ENCODE measurements at places on chromosomes 4 and X. TPM values are rescaled to one million over a fixed set of nuclear protein-coding genes. Genes with fewer than 3 reads are reported as not detected.
A peak's percentile ranks its signal among the peaks of the same experiment; 100 is the strongest.

GRCh38 chrX:103414561-103414960, 38.2 kb downstream of the BEX3 start:
- H3K27ac ChIP-seq: no peak overlapping the region
- no peaks in the 10 kb centered on the region for H3K27me3 ChIP-seq
- DNase-seq: no peak
- H3K4me3 ChIP-seq: no peak overlapping the region

GRCh38 chrX:133538148-133538547, 122.9 kb upstream of the GPC4 start:
- H3K4me3 ChIP-seq: no peak overlapping the region
- DNase-seq: no peak
- H3K27me3 ChIP-seq: no peaks in the 10 kb centered on the region
- no peaks in the 10 kb centered on the region for H3K36me3 ChIP-seq
- no peak overlapping the region for H3K27ac ChIP-seq
- peaks cover 5% of the 10 kb centered on the region for H3K4me1 ChIP-seq

DNA sequence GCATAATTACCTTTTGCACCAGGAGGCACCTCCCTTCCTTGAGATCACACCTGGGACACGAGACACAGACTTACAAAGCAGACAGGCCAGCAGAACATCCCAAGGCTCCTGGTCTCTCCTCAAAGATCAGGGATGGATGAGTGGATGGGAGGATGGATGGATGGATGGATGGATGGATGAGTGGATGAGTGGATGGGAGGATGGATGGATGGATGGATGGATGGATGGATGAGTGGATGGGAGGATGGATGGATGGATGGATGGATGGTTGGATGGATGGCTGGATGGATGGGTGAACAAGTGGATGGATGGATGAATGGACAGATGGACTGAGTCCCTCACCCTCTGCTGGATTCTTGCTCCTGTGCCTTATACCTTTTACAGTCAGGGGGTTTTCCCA, 364.0 kb downstream of the BCOR start:
- DNase-seq: no peak
- no peaks in the 10 kb centered on the region for H3K36me3 ChIP-seq
- no peaks in the 10 kb centered on the region for H3K27me3 ChIP-seq
- no peak overlapping the region for H3K27ac ChIP-seq
- no peak overlapping the region for H3K4me3 ChIP-seq

DNA sequence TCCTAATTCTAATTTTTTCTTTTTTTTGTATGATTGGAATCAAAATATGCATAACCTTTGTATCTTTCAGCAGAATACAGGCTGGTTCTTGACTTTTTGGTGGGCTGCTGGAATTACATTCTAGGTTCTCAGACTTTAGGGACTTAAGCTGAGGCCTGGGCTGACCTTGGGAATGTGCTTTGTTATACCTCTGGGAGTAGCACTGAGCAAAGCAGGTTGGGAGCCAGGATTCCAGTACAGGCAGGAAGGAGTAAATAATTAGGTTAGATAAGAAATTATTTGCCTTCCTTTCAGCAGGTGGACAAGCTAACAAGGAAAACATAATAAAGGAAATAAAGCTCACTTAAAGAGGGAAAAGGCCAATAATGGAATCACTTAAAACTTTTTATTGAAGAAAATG, 49.9 kb upstream of the SLC4A4 start:
- no peak for DNase-seq
- H3K4me1 ChIP-seq: peaks cover 40% of the 10 kb centered on the region
- no peaks in the 10 kb centered on the region for H3K36me3 ChIP-seq
- no peaks in the 10 kb centered on the region for H3K27me3 ChIP-seq

DNA sequence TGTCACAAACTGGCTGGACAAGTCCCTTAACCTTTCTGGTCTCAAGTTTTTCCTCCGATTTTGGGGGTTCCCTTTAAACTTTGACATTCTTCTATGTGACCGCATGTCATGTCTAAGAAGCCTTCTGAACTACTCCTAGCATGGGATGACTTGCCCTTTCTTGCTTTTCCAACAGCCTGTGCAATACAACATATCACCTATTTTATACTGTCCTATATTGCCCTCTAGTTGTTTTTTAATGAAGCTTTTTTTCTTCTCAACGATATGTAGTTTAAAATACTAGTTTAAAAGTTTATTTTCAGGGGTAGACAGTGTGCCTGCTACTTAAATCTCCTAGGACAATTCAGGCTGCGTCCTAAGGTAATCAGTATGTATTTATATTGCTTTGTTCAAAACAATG, 1.0 kb upstream of the IGBP1 start:
- no peaks in the 10 kb centered on the region for H3K36me3 ChIP-seq
- no peaks in the 10 kb centered on the region for H3K27me3 ChIP-seq
- peak overlapping the region; percentile 87 for H3K27ac ChIP-seq
- no peak overlapping the region for H3K4me3 ChIP-seq
- H3K4me1 ChIP-seq: peaks cover 25% of the 10 kb centered on the region

- no peaks in the 10 kb centered on the region for H3K36me3 ChIP-seq
- H3K27me3 ChIP-seq: no peaks in the 10 kb centered on the region
- H3K4me3 ChIP-seq: no peak overlapping the region
- no peak overlapping the region for H3K27ac ChIP-seq
- DNase-seq: no peak
- no peaks in the 10 kb centered on the region for H3K4me1 ChIP-seq
Observed at GRCh38 chr4:112340023-112340422, 42.9 kb downstream of the ALPK1 start.

GRCh38 chr4:19030536-19030935, 1009.0 kb upstream of the LCORL start:
- H3K4me1 ChIP-seq: no peaks in the 10 kb centered on the region
- no peaks in the 10 kb centered on the region for H3K36me3 ChIP-seq
- DNase-seq: no peak
- H3K4me3 ChIP-seq: no peak overlapping the region
- H3K27ac ChIP-seq: no peak overlapping the region

DNA sequence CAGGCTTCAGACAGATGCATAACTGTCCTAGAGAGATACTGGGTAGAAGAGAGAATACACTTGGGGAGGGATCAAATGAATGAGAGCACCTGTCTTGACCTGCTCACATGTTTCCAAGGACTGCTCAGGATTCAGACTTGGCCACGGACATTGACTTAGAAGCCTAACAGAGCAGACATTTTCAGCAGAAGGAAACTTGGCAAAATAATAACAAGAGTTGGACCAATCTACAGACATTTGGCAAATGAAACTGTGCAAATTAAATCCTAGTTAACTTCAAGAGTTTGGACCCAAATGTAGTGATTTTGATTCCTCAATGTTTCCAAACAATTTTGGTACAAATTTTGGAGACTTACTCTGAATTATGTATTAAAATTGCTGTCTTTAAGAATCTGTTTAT, 223.9 kb downstream of the CAMK2D start:
- H3K27me3 ChIP-seq: no peaks in the 10 kb centered on the region
- H3K27ac ChIP-seq: peak overlapping the region; percentile 38
- no peaks in the 10 kb centered on the region for H3K36me3 ChIP-seq
- H3K4me1 ChIP-seq: peaks cover 78% of the 10 kb centered on the region
- H3K4me3 ChIP-seq: no peak overlapping the region

DNA sequence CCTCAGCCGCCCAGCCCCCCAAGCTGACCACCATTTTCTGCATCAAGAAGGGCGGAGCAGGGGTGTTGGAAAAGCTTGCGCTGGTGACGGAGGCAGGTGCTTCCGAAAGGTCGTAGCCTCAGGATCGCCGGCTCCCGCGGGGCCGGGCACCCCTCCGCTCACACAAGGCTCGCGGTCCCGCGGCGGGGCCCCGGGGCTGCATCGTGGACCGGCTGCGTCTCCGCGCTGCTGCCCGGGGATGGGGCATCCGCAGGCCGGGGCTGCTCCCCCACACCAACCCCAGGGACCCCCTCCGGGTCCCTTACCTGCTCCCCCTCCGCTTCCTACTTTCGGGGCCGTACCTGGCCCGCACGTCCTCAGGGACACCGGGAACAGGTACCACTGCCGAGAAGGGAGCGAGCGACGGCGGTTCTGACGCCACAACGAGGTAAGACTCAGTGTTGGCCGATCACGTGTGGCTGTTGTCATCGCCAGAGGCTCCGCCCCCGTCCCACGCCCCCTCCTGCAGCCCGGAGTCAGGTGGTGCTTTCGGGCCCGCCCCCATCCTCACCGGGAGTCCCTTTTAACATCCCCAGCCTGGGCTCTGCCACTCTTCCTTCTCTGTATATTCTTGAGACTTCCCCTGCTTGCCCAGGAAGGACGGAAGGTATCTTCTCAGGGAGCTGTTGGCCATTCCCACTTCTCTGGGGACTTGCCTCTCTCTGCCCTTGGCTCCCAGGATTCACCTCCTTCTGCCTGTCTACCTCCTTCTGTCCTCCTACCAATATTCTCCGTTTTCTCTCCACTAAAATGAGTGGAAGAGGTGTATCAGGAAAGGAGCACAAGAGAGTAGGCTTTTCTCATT, at the start of gene BEX2:
Gene BEX2, minus strand, starts transcription at position 436 of the 844 bp plus-strand sequence. CDS start 1,014 bp downstream, outside the sequence.
- no peaks in the 10 kb centered on the region for H3K36me3 ChIP-seq
- H3K4me1 ChIP-seq: peaks cover 6% of the 10 kb centered on the region
- peaks cover 18% of the 10 kb centered on the region for H3K27me3 ChIP-seq
- no peak within 1 kb of the TSS for H3K27ac ChIP-seq
- H3K4me3 ChIP-seq: peak within 1 kb of the TSS; percentile 63

DNA sequence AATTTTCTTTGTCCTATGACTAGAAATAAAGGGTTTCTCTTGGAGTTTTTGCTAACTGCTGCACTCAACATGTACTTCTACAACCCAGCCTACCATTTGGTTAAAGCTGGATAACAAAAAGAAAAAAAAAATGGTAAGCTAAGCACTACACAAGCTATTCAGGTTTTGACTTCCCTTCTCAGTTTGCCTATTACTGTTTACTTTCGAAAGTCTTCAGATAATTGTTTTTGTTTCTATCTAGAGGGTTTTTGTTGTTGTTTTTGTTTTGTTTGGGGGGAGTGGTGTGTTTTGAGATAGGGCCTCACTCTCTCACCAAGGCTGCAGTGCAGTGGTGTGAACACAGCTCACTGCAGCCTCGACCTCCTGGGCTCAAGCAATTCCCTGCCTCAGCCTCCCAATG, 46.6 kb downstream of the CLOCK start:
- DNase-seq: no peak
- no peak overlapping the region for H3K27ac ChIP-seq
- H3K4me3 ChIP-seq: no peak overlapping the region
- H3K36me3 ChIP-seq: peaks cover 1% of the 10 kb centered on the region
- H3K27me3 ChIP-seq: no peaks in the 10 kb centered on the region

GRCh38 chr4:110449947-110450346, 26.0 kb upstream of the ENPEP start:
- H3K27ac ChIP-seq: no peak overlapping the region
- no peaks in the 10 kb centered on the region for H3K36me3 ChIP-seq
- H3K4me1 ChIP-seq: no peaks in the 10 kb centered on the region
- H3K27me3 ChIP-seq: peaks cover under 1% of the 10 kb centered on the region

DNA sequence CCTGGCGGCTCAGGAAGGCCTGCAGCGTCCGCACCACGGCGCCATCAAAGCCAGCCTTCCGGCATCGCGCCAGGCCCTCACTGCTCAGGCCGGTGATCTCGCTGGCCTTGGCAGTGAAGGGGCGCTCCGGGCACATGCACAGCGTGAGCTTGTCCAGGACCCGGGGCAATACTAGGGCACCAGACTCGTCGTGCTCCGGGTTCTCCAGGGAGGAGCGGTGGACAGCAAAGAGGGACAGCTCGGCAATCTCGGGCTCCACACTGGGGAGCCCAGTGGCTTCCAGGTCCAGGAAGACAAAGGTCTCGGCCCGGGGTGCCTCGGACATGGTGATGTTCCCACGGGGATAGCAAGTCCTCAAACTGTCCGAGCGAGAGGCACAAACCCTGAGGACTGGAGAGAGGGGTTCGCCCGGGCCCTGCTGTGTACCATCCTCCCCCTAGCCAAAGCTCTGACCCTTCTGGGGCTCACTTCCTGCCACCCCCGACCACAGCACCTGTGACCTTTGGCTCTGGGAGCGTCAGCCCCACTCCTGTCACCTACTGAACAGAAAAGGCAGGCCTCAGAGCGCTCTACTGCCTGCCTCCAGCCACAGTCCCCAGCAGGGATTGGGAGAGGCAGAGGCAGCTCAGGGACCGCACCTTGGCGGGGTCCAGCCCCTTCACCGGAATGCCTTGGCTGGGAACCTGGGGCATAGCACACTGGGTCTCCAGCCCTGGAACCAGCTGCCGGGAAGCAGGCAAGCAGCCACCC, 575 bp downstream of the TREX2 start:
- no peaks in the 10 kb centered on the region for H3K27me3 ChIP-seq
- no peaks in the 10 kb centered on the region for H3K4me1 ChIP-seq
- H3K4me3 ChIP-seq: no peak overlapping the region
- no peak overlapping the region for H3K27ac ChIP-seq

- no peaks in the 10 kb centered on the region for H3K4me1 ChIP-seq
- no peak overlapping the region for H3K4me3 ChIP-seq
- no peak overlapping the region for H3K27ac ChIP-seq
- H3K36me3 ChIP-seq: no peaks in the 10 kb centered on the region
- no peaks in the 10 kb centered on the region for H3K27me3 ChIP-seq
Observed at GRCh38 chr4:4601803-4602369, 60.0 kb upstream of the STX18 start.

- H3K27me3 ChIP-seq: no peaks in the 10 kb centered on the region
- no peak within 1 kb of the TSS for H3K27ac ChIP-seq
- H3K4me1 ChIP-seq: no peaks in the 10 kb centered on the region
- DNase-seq: no peak
Observed at GRCh38 chrX:55088795-55089489, at the start of gene PAGE2. Gene PAGE2 (plus strand): TSS chrX:55089018. CDS start chrX:55090021, 1,003 bp downstream.

- no peaks in the 10 kb centered on the region for H3K4me1 ChIP-seq
- DNase-seq: no peak
- no peak overlapping the region for H3K27ac ChIP-seq
- no peak overlapping the region for H3K4me3 ChIP-seq
Observed at GRCh38 chr4:67871867-67872266, 11.9 kb downstream of the TMPRSS11D start.

DNA sequence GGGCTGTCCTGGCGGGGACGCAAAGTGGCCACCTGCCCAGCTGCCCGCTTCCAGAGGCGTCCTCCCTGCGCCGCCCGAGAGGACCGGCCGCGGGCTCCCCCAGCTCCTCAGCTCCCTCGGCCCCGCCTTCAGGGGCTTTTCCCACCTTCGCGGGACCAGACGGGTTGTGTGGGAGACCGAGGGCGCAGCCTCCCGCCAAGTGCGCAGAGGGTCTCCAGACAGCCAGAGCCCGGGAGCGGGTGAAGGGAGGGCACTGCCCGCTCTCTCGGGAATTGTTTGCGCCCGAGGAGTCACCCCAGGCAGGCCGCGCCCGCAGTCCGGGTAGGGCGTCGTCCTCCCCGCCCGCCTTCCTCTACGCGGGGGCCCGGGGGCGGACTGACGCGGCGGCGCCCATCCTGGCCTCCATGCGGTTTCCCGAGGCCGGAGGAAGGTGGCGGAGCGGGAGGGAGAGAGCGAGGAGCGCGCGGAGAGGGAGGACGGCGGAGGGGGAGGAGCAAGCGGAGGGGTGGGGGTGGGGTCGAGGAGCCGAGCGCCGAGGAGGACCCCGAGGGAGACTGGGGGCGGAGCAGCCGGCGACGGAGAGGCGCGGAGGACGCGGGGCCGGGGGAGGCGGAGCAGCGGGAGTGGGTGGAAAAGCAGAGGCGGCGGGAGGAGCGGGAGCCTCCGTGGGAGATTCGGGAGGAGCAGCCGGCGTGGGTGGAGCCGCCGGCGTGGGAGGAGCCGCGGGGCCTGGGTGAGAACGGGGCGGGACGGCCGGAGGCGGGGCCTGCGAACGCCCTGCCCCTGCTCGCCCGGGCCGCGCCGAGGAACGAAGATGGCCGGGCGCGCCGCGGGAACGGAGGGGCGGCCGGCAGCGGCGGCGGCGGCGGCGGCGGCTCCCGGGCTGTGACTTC, 47.5 kb downstream of the CLDN34 start:
- H3K4me3 ChIP-seq: peak overlapping the region; percentile 72
- H3K27me3 ChIP-seq: no peaks in the 10 kb centered on the region
- no peaks in the 10 kb centered on the region for H3K36me3 ChIP-seq
- DNase-seq: peak; percentile 91
- H3K27ac ChIP-seq: peak overlapping the region; percentile 96

Gene CLRN2
- total RNA-seq: not detected

Gene BMX
- 3.3 TPM for total RNA-seq

Gene MAGEA10
- total RNA-seq: not detected

Gene CHRNA9
- not detected for total RNA-seq

All from left ventricle myocardium inferior (tissue), 1 donor.